Kasumi-1 (cell line): ENCODE measurements at places on chromosomes 5 and 9.

GRCh38 chr5:13359344-13359743 is 585.1 kb downstream of the DNAH5 start:
- DNase-seq = no peak

GRCh38 chr9:124365036-124365435 is 50.2 kb downstream of the PSMB7 start:
- DNase-seq = no peak

GRCh38 chr5:157541447-157542118 is 34.0 kb downstream of the ADAM19 start:
- DNase-seq = no peak

DNA sequence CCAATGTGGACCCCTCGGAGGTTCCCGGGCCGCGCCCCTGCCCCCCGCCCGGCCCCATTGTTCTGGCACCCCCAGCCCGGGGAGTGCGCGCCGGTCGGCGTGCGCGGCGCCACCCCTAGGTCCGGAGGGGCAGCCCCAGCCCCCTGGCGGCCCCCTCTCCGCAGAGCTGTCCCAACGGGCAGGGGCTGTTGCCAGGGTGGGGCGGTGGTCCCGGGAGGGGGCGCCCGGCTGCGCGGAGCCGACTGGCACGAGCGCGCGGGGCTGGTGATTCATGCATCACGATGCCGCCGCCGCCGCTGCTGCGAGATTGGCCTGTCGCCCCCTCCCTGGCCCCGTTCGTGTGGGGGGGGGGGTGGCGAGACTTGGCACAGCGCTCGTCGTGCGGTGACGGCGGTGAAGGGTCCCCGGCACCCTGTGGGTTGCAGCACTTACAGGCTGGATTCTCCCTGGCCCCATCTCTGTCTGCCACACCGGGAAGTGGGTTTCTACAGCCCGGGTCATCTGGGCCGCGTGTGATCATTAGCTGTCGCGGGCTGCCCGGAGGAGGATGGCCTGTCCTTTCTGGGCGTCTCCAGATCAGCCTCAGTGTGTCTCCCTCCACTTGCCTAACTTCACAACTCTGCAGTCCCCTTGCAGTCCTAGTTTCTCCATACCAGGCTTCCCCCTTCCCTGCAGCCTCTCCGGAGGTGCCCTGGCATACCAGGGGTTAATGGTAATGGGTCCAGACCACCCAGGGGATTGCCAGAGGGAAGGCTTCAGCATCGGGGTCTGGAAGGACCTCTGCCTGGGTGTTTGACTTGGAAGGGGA is 858 bp downstream of the NCS1 start:
- no peak for DNase-seq
